ENCODE measurements at places on chromosomes 12 and 14.

- no peak for DNase-seq
Measured at GRCh38 chr12:102659200-102659911, 179.0 kb upstream of the IGF1 start.

GRCh38 chr14:58082491-58083098 is 69.4 kb downstream of the ARMH4 start:
- DNase-seq: no peak

DNA sequence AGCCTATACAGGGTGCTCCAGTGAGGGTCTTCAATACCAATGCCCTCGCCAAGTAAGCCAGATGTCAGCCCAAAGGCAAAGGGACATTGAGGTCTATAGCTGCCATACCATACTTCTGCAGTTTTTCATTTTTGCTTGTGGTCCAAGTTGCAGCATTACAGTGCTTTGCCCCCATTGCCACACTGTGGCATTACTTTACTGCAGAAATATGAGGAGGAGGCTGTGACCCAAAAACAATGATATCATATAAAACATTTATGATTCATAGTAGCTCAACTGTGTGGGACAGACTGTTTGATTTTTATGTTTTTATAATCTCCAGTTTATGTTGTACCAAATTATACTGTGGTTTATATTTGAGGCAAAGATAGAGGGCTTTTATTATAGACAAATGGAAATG is 64.1 kb downstream of the KIAA0586 start:
- no peak for DNase-seq

- DNase-seq: no peak
Measured at GRCh38 chr12:23726646-23727045, 222.8 kb downstream of the SOX5 start.
